ENCODE measurements at places on chromosomes 3 and 15. TPM values are rescaled to one million over a fixed set of nuclear protein-coding genes. Genes with fewer than 3 reads are reported as not detected.

Gene MITF
- 97.6 TPM for total RNA-seq

Gene QTRT2
- total RNA-seq = 6.5 TPM

Gene GOLGA8R
- total RNA-seq = 4.7 TPM

Gene RAB5A
- total RNA-seq = 66.0 TPM

Gene FETUB
- total RNA-seq = not detected

Gene SH3GL3
- not detected for total RNA-seq

Gene PARP15
- 0.67 TPM for total RNA-seq

Gene C2CD4B
- total RNA-seq = 1.7 TPM

DNA sequence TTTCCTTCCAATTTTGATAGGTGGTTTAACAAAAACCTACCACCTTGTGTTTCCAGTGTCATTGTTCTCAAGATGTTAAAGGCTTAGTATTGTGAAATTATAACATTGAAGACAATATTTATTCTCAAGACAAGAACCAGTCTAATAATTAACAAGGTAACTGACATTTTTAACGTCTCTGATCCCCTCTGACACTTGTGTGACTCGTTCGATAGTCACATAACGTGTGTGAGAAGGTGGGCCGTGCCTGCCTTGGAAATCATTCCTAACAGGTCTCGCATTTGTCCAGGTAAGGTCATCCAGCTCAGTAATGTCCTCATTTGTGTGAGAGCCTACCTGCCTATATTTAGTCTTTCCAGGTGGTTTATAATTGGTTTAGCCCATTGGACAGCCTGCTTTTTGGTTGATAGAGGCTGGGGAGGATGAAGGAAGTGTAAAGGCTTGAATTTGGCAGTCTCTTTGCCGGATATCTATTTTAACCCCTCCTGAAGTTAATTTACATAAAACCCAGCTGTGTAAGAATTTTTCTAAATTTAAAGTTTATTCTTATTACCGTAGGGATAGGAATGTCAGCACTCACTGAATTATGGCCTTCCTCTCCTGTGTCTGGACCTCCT is 94.4 kb downstream of the AKAP13 start:
- DNase-seq = no peak

DNA sequence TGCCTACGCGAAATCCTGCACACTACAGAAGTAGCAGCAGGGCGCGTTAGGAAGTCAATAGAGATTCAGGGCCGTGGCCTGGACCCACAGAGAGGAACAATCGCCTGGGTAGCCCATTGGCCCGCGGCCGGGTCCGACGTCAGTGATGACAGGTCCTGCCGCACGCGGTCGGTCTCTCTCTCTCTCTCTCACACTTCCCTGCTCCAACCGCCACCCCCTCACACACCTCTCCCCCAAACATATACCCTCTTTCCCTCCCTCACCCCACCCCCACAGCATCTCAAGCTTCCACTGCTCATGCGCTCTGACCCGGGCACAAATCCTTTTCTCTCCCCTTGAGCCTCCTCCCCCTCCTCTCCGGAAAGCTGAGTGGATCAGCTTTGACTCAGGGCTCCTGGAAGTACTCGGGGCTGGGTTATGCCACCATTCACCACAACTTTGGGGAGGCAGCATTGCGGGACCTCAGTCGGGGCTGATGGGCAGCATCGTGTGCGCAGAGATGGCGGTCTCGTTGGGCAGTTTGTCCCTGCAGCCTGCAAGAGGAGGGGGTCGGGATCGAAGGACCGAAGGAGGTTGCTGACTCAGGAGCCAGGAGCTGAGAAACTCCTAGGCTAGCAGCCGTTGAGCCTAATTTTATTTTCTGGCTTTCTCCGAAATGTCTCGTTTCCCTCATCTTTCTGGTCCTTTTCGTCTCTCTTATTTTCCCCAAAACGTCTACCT is 9.0 kb downstream of the ZIC4 start:
- DNase-seq = no peak

GRCh38 chr3:138383715-138384465 is 35.5 kb downstream of the MRAS start:
- no peak for DNase-seq

- no peak for DNase-seq
These were observed 7.9 kb downstream of the RPL14 start for GRCh38 chr3:40465111-40465407.

GRCh38 chr3:30426293-30426993 is 180.0 kb upstream of the TGFBR2 start:
- DNase-seq = peak; percentile 80

GRCh38 chr15:38672273-38672672 is 107.7 kb upstream of the RASGRP1 start:
- no peak for DNase-seq

GRCh38 chr15:95590533-95591044 is 739.9 kb upstream of the NR2F2 start:
- no peak for DNase-seq

- no peak for DNase-seq
These were observed 4.4 kb upstream of the SNX22 start for GRCh38 chr15:64146885-64147681.

DNA sequence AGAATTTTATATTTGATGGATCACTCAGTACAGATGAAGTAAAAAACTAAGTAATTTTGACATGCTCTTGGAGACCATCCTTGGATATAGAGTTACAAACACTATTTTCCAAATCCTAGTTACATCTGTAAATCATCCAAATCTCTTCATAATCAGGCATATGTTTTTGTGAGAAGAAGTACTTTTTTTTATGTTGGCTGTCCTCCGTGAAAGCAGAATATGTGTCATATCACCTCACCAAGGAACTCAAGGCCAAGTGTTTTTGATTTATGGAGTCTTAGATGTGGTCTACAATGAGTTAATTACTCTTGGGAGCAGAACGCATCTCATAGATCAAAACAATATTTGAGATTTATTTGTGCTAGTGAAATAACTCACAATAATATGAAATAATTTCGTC is 416.5 kb upstream of the TGFBR2 start:
- no peak for DNase-seq

GRCh38 chr3:122076491-122077292 is 21.5 kb downstream of the CD86 start:
- DNase-seq = no peak

- DNase-seq = no peak
These were observed 1532.5 kb upstream of the CADM2 start for GRCh38 chr3:83426300-83426699.

DNA sequence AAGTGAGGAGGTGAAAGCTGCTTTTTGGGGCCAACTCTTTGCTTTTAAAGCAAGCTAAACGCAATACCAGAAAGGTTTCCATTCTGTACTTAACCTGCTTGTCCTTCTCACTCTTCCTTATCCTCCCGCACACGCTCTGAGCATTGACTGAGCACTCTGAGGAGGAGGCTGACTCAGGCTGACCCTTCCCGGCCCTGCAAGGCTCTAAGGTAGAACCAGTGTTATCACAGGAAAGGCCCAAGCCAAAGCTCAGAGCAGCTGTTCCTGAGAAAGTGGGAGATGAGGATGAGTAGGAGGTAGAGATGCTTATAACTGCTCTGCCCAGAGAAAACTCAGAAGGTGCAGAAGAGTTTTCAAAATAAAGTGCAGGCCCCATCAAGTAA is 2.3 kb downstream of the B3GNT5 start:
- no peak for DNase-seq

DNA sequence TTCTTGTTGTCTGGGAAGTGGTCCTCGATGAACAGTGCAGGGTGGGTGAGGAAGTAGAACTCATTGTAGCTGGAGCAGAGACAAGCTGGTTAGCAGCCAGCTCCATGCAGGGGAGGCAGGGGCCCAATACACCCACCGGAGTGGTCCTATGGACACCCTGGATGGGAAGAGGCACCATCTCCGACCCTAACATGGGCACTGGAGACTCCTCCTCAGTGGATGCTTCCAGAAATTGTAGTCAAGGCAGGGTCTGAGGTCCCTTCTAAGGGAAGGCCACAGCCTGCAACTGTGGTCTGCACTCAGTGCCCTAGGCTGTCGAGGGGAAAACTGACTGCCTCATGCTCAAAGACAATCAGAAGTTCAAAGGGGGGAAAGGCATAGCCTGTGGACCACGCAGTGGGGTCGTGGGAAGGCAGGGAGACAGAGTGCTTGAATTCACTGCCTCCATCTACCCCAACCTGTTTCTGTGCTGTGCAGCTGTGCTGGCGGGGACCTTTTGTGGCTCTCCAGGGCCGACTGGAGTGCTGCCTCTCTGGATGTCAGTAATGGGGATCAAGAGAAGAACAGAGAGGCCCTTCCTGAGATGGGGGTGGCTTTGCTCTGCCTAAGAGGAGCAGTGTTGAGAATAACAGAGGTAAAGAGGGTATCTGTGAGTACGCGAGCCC is 41.9 kb downstream of the KY start:
- no peak for DNase-seq

- DNase-seq = no peak
These were observed 130.0 kb upstream of the IL12A start for GRCh38 chr3:159858650-159859049.

DNA sequence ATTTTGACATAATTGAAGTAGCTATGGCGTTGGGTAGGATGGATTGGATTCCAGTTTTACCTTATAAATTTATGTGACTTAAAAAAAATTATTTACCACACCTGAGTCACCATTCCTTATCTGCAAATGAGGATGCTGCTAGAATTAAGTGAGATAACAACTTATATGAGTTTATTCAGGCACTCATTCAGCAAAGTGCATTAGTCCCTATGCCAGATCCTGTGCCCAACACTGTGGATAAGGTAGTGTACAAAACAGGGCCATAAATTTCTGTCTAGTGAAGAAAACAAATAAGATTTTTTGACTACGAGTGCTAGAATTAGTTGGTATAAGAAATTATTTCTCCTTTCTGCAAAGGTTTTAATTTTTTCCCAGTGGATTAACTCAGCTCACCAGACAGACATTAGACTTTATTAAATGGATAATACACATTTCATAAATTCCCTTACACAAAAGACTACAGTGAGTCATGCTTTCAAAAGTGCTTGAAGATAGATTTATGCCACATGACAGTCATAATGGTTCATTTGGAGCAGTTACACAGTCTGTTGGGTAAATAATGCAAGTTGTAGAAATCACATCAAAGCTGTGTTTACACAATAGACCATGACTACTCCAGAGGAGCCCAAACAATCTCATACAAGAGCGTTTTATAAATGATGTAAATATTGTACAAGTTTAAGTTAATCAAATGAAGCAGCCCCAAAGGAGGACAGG is 129.9 kb upstream of the TGFBR2 start:
- no peak for DNase-seq

GRCh38 chr3:134563601-134564000 is 77.7 kb downstream of the CEP63 start:
- no peak for DNase-seq

DNA sequence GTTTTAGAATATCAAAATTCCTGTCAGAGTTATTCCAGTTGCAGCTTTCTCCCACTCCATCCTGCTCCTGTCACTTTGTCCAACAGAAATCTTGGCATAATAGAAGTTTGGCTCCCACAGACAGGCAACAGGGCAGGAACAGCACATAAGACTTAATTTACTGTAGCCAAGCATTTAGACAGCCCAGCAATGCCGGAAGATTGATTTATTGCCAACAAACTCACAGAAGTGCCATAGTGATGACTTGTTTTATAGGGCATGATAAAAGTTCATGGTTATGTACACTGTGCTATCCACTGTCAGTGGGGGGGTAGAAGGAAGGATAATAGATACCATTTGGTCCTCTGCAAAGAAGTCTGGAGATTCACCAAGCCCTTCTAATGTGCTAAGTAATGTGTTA is 98.3 kb upstream of the CBLB start:
- DNase-seq = no peak

DNA sequence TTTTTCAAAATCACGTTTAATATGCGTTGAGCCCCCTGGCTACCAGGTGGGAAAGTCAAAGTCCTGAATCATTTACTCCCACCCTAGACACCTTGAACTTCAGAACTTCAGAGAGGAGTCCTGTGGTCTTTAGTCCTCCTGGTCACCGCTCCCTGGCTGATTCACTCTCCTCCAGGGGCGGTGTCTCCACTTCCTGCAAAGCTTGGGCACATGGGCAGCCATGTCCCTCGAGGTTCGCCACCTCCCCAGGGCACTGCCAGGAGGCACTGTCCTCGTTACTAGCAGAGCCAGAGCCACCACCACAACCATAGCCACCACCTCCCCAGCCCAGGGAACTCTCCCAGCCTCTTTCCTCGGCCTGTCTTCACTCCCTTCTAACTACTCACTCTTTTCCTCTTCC is 31.0 kb downstream of the LOXL1 start:
- DNase-seq = peak; percentile 51

GRCh38 chr3:107710851-107711250 is 188.1 kb downstream of the BBX start:
- peak; percentile 75 for DNase-seq
